ENCODE measurements at places on chromosomes 5 and 9.
A peak's percentile ranks its signal among the peaks of the same experiment; 100 is the strongest.

- DNase-seq = no peak
Measured at GRCh38 chr5:5487585-5488360, 65.3 kb downstream of the ICE1 start.

GRCh38 chr5:108193021-108193795 lies 188.7 kb downstream of the FBXL17 start:
- peak; percentile 44 for DNase-seq

DNA sequence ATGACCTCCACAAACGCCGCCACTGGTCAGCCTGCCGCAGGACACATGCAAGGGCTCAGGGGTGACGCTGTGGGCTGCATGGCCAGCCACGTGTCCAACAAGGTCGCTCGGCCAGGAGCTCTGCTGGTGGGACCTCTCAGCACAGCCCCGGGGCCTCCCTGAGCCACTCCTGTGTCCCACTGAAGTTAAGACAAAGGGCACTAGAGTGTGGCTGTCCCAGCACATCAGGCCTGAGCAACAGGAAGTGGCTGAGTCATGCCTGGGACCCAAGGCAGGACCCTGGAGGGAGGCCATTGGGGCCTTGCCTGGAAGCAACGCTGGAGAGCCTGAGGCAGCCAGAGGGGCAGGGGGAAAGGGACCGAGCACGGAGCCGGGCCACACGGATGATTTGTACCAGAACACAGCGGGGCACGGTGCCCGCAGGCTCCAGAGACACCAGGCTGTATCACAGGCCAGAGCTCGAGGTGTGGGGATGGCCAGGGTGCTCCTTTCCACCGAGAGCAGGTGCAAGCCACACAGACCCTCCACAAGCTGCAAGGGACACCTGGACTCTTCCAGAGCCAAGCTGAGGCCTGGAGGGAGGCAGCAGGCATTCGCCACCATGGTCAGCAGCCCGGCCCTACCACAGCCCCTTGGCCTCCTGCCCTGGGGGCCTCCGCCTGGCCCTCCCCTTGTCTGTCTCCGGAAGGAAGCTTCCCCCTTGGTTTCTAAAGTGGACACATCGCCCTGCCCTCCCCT lies 6.5 kb upstream of the TMEM210 start:
- no peak for DNase-seq

DNA sequence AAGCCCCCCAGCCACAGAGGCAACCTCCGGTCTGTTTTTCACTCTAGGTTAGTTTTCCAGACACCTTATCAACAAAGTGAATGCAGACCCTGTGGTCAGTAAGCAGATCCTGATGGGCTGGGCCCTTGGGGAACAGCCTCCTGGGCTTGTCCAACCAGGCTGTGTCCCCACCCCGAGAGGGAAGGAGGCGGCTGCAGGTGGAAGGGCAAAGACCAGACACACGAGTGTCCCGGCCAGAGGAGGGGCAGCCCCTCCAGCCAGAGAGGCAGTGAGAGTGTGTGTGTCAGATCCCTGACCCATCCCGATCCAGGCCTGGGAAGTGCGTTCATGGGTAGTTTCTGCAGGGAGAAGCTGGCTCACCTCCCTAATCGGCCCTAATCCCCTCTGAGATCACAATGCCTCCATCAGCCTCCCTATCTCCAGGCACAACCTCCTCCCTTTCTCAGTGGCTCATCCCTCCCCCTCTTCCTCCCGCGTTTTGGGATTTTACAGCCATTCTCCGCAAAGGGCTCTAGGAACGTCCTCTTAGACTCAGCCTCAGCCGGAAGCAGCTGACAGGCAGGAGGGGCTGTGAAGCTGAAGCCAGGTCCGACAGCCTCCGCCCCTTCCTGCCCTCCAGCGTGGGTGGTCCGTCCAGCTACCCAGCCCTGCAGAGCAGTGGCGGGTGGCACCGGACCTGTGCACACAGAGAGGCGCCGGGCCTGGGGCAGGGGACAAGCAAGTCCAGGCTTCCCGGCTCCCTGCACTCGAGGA lies 9.7 kb downstream of the SLC12A7 start:
- no peak for DNase-seq

GRCh38 chr5:93892481-93892880 lies 151.1 kb upstream of the POU5F2 start:
- no peak for DNase-seq

DNA sequence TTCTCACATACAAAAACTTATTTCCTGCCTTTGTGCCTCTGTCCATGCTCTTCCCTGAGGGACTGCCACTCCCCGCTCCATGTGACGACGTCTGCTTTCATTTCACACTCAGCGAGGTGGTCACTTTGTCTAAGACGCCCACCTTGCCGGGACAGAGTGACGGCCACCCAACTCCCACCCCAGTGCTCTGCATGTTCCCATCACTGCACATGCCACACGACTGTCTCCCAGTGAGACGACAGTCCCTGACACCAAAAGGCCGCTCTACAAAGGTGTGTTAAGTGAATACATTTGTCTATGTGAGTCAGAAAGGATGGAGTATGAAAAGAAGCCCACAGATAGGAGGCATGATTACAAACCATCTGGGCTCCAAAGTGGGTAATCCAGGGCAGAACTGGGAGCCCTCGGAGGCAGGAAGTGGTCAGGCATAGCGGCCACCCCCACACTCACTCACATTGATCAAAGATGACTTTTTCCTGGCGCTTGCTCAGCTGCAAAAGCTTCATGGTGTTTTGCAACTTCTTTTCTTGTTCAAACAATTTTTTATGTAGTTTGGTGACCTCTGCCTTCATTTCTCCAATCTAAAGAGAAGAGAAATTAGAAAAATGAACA lies 185.8 kb downstream of the CDK5RAP2 start:
- peak; percentile 90 for DNase-seq

DNA sequence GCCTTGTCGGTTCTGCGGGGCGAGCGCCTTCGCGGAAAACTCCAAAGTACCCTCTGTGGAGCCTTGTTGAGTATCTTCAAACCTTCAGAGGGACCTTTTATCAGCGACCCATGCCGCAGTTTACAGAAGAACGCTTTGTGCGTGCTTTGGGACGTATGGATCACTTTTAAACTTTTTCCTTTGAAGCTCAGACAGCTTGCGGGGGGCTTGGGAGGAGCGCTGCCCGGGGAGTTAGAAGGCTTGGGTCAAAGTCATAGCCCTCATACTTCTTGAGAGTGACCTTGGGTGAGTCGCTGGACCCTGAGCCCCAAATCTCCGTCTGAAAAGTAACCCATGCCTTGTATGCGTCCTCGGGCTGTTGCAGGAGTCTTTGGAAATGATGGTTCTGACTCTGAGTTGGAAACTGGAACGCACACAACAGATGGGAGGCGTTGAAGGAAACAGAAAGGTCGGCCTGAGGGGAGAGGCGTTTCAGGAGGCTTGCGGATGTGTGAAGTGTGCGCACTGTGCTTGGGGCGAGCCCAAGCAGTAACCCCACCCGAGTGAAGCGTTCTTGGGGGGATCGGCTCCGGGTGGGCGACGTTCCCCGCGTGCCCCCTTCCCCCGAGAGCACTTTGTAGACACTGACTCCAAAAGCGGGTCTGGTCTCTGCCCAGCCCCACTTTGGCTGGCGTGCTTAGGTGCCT lies 661 bp upstream of the SLC25A51 start:
- DNase-seq = peak; percentile 28

GRCh38 chr9:92740009-92740408 lies 24.6 kb downstream of the BICD2 start:
- DNase-seq = no peak

DNA sequence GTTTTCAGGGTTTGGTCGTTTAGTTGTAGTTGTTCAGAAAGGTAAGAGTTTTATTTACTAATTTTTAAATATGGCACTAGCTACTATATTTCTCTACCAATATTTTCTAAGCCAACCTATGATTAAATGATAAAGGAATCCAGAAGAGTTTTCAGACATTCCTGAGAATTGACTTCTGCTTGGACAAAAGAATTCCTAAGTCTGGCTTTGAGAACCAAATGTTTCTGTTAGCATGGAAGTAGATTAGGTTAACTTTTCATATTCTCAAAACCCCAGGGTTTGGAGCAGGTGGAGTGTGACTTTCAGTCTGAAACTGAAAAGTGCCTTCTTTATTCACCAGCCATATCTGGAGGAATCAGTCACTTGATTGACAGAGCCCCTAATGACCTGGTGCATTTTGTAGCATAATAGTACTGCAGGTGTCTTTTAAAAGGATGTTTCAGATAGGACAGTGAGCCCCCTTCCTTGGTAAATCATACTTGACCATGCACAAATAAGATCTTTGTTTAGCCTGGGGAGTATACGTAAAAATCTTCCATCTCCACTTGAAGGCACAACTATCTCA lies 457.0 kb upstream of the ZNF462 start:
- DNase-seq = no peak

GRCh38 chr5:98042961-98043360 lies 730.5 kb upstream of the RGMB start:
- no peak for DNase-seq

GRCh38 chr9:100554935-100555401 lies 22.9 kb upstream of the CAVIN4 start:
- no peak for DNase-seq

DNA sequence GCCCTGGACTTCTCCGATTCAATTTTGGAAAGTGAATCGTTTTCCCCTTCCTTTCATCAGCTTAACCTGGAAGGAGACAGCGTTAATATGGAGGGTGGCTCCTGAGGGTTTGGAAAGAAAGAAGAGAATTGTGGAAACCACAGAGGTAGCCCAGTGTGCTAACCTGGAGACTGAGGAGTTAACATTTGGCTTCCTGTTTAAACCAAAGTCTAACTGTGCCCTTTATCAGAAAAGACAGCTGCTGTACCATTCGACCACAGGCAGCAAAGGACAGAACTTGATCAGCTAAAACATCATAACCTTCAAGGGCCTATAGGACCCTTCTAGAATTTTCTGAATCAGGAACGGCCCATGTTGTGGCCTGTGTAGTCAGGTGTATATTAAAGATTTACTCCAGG lies 735 bp downstream of the IDNK start:
- no peak for DNase-seq

- DNase-seq = no peak
Measured at GRCh38 chr5:87354496-87354895, 58.2 kb downstream of the CCNH start.

GRCh38 chr5:153222936-153223335 lies 267.5 kb upstream of the GRIA1 start:
- peak; percentile 11 for DNase-seq

DNA sequence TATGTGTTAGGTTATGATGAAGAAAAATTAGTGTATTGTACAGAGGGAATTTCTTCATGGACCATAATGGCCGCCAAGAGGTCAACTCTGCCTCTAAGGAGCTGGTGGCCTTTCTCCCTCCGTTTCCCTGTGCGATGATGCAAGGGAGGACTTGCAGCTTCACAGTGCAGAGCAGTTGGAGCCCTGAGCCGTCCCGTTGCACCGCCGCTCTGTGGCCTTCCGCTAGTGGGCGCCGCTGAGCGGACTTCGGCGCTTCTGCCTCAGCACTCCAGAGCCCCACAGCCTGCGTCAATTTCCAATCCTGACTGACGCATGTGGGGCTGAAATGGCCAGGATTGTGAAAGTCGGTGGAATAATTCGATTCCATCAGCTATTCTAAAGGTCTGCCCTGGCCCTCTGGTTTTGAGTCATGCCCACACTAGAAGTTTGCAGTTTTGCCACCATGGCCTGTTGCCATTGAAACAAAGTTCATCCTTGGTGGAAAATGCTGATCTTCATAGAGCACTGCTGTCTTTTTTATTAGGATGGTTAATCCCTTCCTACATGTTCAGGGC lies 22.7 kb upstream of the LECT2 start:
- no peak for DNase-seq

DNA sequence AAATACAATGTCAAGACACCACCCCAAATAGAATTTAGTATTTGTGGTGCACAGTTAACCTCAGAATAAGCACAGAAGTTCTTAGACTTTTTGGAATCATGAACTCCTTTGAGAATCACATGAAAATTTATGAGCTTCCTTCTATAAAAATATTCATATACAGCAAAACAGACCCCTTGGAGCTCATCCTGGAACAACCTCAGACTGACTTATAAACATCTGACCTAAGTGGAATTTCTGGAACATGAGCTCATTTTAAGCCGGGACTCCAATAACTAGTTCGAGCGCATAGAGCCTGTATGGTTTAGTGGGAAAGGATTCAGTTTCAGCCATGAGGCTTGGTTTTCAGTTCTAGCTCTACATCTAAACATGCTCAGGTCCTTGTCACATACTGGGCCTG lies 192.3 kb downstream of the DEPDC1B start:
- DNase-seq = peak; percentile 61

GRCh38 chr5:41587668-41588067 lies 77.3 kb upstream of the PLCXD3 start:
- DNase-seq = no peak

DNA sequence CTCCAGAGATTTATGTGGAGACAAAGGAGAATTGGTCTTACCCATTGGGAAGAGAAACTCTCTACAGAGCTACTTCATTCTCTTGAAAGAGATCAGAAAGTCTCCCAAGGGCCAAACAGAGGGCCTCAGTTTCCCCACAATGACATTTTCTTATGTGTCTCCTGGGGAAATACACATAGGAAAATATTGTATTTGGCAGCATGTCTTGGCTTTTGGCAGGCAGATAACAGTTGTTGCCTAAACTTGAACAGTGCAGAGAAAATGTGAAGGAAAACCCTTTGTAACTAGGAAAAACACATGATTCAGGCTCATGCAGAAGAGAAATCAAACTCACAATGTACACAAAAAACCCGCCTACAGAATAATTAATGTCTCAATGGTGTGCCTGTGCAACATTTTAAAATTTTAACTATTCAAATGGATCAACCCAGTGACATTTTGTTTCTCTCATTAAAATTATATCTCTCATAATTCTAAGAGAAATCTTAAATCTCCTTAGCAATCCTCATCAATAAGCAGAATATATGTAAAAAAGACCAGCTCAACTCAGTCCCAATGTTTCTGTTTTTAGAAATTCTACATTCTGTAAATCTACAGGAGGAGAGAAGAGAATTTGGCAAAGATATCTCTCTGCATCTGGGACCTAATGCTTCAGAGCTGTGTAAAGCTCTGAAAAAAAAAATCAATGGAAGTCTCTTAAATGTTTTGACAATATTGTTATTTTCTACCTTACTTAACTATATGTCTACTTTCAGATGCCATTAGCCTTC lies 205.1 kb downstream of the ADAMTSL1 start:
- peak; percentile 79 for DNase-seq

- no peak for DNase-seq
Measured at GRCh38 chr5:154421868-154422267, 23.9 kb upstream of the SAP30L start.
